NCI-H2171 treated with DMSO at 0.1 percent for 48 hours (cell line): ENCODE measurements at places on chromosomes 2 and 18.

DNA sequence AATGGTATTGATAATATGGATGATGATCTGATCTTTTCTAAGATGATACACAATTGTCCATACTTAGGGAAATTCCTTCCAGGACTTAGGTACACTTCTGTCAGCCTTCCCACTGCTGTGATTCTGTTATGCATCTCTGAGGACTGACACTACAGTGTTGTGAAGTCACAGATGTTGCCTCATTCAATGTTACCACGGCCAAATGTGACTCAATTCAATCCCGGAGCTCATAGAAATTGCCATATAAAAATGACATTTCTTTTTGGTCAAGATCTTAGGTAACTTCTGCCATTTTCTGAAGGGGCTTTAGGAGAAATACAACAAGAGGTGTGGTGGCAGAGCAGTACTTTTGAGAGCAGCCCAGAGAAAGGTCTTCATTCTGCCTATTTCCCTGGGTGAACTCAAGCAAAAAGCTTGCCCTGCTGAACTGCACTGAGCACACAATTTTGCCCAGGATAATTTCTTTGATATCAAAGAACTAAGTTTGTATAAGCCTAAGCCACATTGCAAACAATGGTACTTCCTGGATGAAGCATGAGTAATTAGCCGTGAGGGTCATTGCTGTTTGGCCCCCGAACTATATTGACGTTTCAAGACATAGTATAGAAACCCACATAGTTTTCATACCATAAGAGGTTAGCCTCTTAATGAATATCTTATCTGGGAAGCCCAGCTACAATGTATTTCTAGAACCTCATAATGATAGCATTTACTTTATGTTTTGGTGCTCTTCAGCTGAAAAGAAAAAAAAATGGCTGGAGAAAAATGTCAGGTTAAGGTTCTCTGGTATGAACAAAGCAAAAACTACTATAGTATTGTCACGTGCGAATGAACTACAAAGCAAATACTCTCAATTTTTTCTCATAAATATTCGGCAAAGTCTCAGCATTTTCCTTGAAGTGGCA, 437.4 kb downstream of the MEIS1 start:
- DNase-seq = no peak

DNA sequence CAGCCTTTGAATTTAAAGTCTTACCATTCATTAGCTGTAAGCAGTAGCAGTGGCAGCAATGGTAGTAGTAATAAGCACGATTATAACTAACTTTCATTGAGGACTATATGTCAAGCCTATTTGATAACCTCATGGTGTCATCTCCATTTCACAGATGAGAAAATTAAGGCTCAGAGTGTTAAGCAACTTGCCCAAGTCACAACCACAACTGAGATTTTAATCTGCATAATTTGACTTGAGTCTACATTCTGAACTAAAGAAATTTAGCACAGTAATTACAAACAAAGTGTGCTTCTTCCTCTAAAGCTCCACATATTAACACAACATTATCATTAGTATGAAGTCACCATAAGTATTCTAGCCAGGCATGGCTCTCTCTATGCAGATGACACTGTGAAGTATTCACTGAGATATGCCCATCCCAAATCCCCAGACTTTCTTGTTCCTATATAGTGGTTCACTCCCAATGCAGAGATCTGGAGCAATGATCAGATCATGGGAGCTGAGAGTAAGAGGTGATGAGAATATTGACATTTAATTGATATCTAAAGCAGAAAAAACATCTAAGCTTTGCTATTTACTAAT, 120.2 kb downstream of the ATAD2B start:
- DNase-seq = no peak

GRCh38 chr2:12316476-12316875, 400.3 kb upstream of the TRIB2 start:
- DNase-seq = no peak

DNA sequence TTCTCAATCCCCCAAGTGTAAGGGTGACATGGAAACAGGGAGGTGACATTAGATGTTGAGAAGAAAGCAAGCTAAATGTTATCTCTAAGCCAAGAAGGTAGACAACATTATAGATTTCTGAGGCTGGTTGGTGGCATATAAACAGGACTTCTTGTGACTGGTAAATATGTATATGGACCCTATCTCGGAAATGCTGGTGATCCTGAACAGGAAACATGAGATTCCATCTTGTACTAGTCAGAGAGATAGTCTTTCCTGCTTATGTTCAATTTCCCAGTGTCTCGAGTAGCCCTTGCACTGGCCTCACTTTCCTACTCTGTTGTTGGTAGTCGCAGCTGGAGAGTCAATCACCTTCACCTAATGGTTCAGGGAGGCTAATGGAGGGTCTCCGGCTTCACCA, 26.8 kb downstream of the MOGAT1 start:
- DNase-seq = no peak

GRCh38 chr2:105361102-105361889, 24.0 kb downstream of the C2orf49 start:
- DNase-seq = no peak

DNA sequence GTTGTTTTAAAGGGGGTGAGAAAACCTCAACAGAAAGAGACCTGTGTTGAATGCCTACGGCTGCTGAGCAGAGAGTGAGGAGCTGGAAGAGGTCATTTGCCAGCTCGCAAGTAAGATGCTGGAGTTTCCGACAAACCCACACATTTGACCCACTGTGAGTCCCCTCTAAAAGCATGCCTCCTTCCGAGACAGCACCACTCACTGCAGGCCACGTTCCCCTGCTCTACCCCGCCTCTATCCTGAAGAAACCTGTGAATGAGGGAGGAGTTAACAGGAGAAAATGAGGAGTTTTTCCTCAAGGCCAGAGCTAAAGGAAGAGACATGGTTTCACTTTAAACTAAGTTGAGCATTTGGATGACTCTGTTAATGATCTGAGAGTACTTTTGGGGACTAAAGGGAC, 188.7 kb downstream of the DPP10 start:
- no peak for DNase-seq

DNA sequence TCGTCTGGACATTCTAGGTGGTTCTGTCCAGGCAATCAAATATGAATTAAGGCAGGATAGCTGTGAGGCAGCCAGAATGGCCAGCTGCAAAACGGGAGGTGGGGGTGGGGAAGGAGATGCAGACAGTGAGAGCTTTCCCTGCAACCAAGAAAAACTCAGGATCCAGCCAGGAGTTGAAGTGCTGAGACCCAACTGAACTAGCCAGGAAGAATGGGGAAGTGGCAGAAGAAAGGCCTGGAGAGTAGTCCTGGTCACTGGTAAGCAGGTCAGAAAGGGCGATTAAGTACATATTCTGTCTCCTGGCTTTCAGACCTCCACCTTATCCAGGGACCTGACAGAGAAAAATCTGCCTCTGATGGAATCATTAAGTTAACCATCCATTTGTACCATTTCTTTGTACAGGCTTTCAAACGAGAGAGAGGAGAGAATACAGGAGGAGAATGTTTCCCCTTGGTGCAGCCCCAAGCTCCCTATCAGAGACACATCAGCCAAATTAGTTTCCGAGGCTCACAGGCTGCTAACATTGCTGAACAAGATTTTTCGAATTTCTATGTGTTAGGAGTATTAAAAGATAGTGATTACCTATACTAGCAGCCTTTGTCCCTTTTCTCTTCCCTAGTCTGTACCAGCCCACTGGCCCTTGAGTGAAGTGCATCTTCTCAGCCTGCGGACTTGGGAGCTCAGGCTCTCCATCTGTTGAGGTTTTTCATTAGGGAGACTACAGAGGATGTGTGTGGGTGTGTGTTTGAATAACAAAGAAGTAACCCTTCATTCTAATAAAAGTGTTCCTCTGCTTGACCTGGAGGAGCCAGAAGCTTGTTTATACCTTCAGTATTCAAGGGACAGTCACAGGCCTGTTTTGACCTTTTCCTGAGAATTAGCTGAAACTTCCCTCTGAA, 12.5 kb upstream of the HOXD1 start:
- no peak for DNase-seq

GRCh38 chr2:190528521-190529001, 6.0 kb downstream of the NEMP2 start:
- DNase-seq = no peak

- DNase-seq = no peak
Measured at GRCh38 chr2:123648016-123648415, 377.1 kb upstream of the CNTNAP5 start.

GRCh38 chr2:127702395-127703009, 1.2 kb downstream of the SFT2D3 start:
- DNase-seq = no peak

DNA sequence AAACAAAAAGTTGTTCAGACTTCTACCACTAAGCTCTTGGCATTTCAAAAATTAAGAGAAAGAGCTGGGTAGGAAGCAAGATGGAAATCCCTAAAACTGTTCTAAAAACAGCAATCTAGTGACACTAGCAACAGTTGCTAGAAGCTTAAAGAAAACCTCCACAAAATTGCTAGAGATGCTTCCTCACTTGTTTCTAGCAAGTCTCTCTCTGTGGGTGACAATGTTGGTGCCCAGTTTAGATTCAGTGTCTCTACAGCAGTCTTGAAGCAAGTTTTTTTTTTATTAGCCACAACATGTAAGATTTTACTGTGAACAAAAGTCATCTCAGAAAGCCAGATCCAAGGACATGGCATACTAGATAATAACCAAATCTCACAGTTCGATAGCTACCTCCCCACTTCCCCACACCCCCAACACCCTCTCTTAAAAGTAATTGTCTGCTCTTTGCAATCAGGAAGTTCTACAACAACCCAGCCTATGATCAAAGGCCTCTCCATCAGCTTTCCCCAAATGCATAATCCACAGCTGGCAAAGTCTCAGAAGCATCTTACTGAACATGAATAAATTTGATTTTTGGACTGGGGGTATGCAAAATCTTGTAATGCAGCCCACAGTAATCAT, 70.0 kb downstream of the ANKRD44 start:
- no peak for DNase-seq

- no peak for DNase-seq
Measured at GRCh38 chr2:224151161-224151560, 112.1 kb upstream of the SERPINE2 start.

- no peak for DNase-seq
Measured at GRCh38 chr2:66547118-66547517, 112.2 kb downstream of the MEIS1 start.

DNA sequence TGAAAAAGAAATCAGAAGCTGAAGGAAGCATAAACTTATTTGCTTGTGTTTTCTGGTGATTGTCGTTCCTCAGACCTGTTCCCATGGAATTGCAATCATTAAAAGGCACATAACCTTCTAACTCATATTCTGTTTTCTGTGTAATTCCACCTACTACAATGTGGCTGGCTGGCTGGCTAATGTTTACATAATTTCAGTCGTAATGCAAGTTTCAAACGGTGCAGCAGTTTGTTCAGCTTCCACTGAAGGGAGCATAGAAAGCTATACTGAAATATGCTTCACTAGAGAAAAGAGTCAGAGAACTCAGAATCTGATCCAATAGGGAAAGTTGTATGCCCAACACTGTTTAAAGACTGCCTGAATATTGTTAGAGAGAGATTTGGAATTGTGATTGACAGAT, 27.1 kb upstream of the SCN7A start:
- DNase-seq = no peak

DNA sequence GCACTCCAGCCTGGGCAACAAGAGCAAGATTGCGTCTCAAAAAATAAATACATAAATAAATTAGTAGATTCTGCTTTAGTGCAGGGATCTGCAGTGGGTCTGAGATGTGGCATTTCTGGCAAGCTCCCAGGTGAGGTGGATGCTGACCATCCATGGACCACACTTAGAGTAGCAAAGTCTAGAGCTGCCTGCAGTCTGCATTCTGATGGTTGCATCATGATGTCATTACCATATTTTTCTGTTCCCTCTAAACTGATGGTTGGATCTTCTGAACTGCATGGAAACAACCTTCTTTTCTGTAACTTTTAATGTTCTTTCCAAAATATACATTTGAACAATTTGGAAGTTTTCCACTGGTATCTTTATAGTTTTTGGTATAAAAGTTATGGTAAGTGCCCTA, 42.9 kb downstream of the MYL12B start:
- no peak for DNase-seq

DNA sequence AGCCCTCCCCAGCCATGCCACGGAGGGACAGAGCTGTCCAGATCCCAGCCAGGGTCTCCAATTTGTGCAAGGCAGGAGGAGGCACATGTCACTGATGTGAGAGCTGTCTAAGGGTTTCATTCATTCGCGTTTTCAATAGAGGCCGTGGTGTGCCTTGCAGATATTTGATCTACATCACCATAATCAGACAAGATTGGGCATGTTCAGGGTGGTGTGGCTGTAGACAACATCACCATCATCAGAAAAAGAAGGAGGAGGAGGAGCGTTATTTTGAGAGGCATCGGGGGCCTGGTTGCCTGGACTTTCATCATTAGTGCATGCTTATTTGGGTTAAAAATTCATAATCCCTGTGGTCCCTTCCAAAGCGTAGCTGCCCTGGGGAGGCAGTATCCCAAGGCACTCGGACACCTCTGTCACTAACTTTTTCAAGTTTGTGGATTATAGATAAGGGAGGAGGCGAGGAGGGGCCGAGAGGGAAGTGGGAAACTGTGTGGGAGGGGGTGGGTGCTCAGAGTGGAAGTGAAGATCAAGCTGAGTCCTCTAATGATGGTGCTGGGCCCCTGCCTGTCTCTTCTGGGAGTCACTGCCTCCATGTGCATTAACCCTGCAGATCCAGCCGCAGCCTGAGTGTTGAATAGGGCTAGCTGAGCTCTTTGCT, 194.1 kb downstream of the CTIF start:
- peak; percentile 54 for DNase-seq

DNA sequence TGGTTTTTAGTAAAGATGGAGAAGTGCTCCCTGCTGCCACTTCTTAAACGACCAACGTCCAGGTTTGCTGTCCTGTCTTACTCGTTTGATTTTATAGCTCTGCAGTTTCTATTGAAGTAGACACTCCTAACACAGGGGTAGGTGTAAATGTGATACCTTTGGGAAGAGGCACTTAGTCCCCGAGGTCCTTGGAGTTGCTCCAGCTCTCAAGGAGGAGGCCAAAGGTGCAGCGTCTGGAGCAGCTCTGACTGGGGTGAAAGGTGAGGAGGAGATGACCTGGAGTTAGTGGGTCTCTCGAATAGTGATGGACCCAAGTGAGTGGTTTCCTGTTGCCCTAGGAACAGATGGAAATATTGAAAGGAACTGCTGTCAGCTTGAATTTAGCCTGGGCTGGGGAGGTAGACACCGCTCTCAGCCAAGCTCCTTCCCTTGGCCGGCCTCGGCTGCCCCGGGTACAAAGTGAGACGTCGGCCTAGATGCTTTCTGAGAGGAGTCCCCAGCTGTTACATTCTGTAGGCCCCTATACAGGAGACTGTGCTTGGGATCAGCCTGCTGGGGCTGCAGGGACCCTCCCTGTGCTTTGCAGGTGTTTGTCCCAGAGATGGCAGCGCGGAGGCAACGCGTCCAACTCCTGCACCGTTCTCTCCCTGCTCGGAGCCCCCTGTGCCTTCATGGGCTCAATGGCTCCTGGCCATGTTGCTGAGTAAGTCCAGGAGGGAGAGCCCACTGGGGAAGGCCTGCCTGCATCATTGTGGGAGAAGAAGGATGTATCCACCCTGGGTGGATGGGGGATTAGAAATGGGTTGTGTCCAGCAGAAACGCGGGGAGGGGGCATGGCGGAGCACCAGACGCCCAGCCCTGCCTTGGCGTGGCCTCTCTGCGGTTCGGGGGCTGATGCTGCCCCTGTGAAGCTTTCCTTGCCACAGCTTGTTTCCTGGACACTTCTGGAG, 5.4 kb downstream of the KHK start:
- no peak for DNase-seq

GRCh38 chr2:8191427-8191826, 490.4 kb upstream of the ID2 start:
- no peak for DNase-seq
